Activated CD4-positive, alpha-beta T cell treated with anti-CD3 and anti-CD28 coated beads for 24 hours (primary cell): ENCODE measurements at places on chromosomes 1 and 21.

DNA sequence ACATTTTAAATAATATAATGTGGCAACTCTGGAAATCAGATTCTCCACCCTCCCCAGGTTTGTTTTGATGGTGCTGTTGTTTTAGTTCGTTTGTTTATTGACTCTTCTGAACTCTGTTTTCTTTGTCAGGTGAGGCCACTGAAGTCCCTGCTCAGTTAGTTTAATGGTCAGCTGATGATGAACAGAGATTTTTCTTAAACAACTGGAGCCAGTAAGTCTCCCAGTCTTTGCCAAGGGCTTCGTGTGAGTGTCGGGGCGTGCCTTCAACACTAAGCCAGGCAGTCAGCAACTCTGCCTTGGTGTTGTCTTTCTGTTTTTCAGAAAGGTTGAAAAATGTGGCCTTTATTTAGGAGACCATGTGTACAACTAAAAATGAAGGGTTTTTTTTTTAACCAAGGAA lies 58.9 kb downstream of the TEX35 start:
- no peak for DNase-seq

DNA sequence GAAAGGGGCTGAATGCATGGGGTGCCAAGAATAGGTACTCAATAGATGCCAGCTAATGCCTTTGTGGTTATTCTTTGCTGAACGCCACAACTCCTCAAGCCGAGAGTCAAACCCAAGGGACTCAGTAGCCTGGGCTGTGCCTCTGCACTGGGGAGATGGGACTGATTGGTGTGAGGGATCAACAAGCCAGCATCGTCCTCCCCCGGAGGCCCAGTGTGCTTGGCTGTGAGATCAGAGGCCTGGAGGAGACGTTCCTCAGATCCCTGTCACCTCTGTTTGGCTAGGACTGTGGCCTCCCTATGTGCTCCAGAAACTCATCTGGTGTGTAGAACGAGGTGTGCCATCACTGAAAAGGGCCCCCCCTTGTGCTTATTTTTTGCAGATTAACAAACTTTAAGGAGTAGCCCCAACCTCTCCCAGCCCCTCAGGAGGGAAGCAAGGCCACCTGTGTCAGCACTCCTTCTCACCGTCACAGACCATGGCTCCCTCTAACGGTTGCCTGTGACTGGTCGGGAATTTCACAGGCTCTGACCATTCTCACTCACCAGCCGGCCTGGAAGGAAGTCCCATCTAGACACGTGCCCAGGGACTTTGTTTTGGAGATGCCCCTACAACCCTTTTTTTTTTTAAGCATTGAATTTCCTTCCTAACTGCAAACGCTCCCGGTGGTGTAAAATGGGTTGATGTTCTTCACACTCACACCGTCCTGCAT lies 194.0 kb upstream of the VAMP3 start:
- no peak for DNase-seq

DNA sequence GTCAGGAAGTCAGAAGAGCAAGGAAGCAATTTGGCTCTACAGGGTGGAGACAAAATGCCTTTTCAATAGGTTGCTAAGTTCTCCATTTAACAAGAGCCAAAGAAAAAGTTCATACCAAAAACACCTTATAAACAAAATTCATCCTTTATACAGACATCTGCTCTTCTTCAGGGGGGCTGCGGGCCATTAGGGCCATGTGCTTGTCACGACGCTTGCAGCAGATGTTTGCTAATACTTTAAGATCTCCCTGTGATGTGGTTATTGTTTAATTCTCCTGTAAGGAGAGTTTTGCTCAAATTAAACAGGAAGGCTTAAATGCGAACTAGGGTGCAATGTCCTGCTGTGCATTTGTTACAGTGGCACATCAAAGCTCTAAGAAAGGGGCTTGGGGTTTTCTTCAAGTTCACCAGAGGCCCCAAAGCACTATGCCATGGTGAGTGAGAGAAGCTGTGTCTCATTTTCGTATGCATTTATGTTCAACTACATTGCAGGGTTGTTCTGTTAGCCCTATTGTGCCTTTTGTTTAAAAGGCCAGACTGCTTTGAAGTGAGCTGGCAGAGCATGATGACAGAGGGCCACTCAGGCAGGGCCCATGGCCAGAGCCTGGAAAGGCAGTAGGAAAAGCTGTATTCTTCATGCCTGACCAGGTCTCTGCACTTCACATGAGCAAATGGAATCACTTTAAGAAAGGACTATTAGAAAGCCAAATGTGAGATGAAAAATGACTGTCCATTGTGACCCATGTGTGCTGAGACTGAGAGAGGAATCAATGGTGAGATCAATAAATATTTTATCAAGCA lies 24.8 kb upstream of the NTPCR start:
- no peak for DNase-seq

DNA sequence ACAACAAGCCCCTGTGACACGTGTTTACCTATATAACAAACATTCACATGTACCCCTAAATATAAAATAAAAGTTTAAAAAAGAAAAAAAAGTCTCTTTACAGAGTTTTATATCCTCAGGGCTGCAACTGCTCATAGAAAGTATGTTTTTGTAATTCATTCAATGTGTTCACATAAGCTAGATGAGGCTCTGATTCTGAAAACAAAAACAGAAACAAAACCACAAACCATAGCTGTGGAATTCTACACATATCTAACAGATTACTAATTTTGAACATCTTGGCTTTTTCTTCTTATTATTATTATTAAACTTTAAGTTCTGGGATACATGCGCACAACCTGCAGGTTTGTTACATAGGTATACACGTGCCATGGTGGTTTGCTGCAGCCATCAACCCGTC lies 579.6 kb upstream of the ZRANB2 start:
- DNase-seq, result no peak

GRCh38 chr1:115679141-115679611 lies 37.4 kb downstream of the VANGL1 start:
- no peak for DNase-seq

GRCh38 chr1:53627031-53627430 lies 111.9 kb downstream of the GLIS1 start:
- DNase-seq, result no peak

DNA sequence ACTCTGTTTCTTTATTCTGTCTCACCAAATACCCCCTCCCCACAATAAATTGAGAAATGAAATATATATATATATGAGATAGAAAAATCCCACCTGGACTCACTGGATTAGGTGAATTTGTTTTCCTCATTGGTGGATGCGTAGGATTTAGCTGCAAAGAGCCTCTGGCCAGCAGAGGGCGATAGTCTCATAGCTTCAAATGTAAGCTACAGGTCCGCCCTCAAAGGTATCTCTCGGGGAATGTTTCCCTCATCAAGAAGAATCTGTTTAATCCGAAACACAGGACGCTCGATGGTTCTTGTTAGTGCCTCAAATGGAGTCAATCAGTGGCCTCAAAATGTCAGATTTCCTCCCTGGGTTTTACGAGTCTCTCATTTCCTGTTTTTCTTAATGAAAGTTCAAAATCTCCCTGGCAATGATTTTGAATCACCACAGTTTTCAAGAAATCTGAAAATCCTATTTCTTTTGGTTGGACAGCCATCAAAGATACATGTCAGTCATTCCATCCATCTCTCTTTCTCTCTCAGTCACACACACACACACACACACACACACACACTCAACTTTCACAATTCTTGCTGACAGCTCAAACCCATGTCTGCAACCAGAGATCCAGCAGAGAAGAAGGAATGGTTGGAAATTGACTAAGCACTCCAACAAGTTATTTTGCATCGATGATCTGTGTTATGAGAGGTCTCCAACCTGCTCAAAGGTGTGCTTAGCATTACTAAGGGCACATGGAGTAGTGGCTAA lies 13.9 kb upstream of the CAMK1G start:
- DNase-seq, result peak; percentile 65

DNA sequence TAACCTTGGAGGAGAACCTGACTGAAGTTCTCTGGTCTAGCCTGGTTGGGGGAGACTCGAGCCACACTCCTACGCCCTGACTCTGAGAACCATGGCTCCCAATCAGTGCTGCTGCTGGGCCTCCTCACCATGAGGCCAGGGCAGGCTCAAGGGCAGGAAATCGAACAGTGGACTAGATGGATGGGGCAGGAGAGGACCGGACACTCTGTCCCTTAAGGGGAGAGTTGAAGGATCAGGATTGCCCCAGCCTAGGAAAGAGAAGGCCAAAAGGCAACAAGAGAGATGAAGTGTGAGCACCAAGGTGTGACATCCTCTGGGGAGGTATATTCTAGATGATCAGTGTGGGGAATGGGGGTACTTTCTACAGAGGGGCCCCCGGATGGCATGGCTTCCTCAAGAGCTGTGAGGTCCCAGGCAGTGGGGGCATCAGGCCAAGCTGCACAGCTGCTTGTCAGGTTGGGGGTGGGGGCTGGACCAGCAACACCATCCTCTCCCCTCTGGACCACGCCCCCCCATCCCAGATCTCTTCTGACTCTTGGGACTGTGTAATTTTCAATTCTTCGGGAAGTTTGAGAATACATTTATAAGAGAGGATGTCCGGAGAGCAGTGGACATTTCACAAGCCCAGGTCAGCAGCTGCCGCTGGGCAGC lies 34.0 kb downstream of the MX1 start:
- DNase-seq, result no peak

DNA sequence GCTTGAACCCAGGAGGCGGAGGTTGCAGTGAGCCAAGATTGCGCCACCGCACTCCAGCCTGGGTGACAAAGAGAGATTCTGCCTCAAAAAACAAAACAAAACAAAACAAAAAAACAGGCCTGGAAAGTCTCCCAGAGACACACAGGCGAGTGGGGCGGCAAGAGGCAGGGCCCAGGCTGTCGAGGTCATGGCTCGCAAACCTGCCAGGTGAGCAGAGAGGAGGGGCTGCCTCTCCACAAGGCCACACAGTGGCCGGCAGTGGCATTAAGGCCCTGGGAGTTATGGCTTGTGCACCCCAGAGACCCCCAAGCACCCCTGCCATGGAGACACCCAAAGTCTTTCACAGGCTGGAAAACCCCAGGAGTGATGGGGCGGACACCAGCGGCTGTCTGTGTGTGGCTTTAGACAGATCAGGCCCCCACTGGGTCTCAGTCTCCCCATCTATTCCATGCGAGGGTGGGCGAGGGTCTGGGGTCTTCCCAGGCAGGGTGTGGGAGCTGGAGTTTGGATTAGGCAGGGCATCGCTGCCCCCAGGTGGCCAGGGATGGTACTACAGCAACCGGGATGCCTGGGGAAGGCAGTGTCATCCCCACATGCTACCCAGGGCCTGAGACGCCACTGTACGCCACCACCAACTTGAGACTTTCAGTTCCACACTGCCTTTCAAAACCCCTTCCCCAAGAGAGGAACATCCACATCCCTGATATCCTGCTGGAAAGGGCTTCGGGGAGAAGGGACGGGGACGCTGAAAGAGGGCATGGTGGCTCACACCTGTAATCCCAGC lies 7.3 kb upstream of the CTRC start:
- peak; percentile 71 for DNase-seq

- no peak for DNase-seq
Measured at GRCh38 chr1:212650228-212650627, 41.7 kb downstream of the ATF3 start.

- DNase-seq, result no peak
Measured at GRCh38 chr1:114155706-114156105, 2.0 kb upstream of the SYT6 start.

DNA sequence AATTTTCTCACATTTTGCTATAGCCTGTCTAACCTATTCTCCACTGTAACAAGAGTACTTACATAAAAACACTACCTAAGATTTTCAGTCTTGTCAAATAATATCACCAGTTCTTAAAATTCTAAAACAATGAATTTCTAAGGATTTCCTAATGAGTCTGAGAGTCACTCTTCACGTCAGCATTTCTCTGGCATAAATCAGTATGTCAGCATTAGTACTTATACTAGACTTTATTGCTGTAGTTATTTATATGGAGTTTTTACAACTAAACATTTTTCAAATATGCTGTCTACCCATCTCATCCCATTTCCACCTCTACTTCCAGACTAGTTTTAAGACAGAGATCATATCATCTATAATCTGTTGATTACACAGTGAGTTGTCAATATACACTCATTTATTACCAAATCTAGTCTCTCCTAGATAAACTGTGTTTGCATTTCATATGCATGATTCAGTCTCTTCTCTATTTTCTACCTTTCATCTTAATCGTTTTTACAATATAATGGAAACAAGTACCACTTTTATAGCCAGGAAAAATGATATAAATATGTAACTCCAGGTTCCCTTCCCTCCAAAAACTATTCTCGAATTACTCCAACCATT lies 32.8 kb downstream of the LIN9 start:
- no peak for DNase-seq

- peak; percentile 33 for DNase-seq
Measured at GRCh38 chr1:228037401-228038386, 30.9 kb downstream of the WNT3A start.

GRCh38 chr1:175433532-175434282 lies 241.1 kb upstream of the KIAA0040 start:
- no peak for DNase-seq

- no peak for DNase-seq
Measured at GRCh38 chr21:45325206-45326168, 37.8 kb upstream of the POFUT2 start.

DNA sequence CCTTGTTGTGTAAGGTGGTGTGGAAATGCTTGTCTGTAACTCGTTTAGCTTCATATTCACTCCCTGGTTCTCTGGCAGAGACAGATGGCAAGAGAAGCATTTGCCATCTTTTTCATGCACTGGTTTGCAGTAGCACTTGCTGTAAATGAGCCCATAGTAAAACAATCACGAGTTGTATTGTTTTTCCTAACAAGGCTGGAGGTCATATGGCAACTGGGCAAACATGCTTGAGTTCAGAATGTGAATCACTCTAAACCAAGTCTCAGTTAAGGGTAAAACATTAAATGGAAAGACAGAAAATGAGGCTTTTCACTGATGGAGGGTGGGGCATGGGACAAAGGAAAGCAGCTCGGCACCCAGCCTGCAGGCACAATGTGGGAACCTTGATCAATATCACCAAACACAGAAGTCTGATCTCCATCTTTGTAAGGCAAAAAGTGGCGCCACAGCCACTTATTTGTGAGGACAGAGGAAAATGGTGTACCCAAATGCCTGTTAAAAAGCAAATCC lies 26.5 kb upstream of the LPAR3 start:
- no peak for DNase-seq

GRCh38 chr1:234539666-234540403 lies 60.9 kb upstream of the TARBP1 start:
- no peak for DNase-seq

- no peak for DNase-seq
Measured at GRCh38 chr1:114540821-114541220, 29.8 kb upstream of the TRIM33 start.

DNA sequence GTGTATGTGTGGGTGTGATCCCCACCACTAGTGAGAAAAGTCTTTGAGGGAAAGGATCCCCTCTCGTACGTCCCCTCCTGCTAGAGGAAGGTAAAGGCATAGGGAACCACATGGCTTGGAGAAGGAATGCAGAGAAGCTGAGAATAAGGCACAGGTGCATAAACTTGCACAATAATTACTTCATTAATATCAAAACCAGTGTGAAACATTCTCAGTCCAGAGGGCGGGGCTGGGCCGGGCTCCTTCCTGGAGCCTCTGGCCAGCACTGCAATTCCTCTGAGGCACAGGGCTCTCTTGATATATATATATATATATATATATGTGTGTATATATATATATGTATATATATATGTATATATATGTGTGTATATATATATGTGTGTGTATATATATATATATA lies 162.6 kb downstream of the TSEN15 start:
- no peak for DNase-seq

- no peak for DNase-seq
Measured at GRCh38 chr1:17912491-17912890, 157.4 kb downstream of the ACTL8 start.
